Activated T-cell treated with anti-CD3 and anti-CD28 coated beads for 1 hour (primary cell): ENCODE measurements at places on chromosomes 12 and 14.

DNA sequence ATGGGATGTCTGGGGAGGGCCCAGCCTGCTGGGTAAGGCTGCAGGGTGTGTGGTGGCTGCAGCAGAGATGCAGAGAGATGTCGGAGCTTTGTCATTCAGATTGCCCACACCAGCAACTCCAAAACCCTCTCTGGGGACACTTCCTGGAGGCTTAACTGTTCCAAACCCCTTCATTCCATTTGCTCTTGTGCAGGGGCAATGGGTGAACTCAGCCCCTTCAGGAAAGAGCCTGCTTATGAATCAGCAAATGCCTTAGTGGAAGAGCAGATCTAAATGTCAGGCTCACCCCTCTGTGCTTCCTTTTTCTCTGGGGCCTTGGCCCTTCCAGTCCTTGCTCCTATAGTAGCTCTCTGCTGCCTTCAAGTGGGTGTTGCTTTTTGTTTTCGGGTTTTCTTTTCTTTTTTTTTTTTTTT is 36.7 kb upstream of the GPATCH2L start:
- no peak for DNase-seq

DNA sequence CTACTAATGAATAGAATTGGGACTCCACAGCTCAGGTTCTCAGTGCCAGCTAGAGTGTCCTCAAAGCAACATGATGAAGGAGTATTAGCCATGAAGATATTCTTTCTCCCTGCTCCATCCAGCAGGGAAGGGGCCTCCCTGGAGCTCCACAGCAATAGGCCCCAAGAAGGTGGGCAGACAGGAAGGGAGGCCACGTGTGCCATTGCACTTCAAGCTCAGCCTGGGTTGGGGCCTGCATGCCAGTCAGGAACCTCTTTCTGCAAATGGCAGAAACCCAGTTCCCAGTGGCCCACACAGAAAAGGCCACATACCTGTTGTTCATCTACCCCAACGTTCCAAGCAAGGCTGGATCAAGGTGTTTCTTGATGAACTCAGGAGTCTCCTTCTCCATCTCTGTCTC is 357.5 kb upstream of the SFSWAP start:
- no peak for DNase-seq

DNA sequence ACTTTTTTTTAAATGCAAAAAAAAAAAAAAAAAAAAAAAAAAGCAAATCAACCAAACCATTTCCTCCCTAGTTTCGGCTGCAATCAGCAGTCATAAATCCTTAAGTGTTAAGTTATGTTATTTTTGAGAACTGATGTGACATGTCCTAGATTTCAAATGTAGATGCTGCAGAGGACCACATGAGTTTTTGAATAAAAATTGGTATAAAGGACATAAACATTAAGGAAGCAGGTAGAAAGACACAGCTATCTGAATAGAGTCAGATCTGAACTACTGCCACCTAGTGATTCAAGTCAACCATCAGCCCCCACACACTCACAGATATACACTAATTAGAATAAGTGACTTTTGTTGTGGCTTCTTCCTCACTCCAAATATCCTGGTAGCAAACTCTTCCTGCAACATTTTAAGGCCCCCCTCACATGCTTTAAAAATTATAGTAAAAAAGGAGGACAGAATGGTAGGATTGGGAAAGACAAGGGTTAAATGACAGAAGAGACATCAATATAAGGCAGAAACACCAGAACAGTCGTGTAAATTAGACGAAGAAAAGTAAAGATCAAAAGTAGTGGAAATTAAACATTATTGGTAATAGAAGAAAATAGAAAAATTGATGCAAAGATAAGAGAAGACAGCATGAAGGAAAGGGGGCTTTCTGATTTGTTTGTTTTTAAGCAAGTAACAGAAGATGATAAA is 394.5 kb upstream of the ATP2B1 start:
- DNase-seq: no peak

- DNase-seq: no peak
Measured at GRCh38 chr12:70784042-70784668, 136.4 kb downstream of the PTPRR start.

DNA sequence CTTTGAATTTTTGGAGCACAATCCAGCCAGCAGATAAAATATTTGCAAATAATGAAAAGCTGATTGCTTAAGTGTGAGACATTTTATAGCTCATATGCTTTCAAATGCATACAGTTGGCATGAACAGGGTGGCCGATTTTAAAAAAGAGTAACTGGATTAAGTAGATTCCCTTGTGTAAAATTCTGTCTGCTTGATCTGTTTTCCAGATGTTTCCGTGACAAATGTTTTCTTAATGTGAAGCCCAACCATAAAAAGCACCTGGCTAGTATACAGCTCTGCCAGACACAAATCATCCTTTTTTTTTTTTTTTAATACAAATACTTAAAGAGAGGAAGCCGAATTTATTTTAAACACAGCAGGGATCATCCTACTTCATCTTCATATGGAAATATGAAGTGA is 440.7 kb downstream of the CCER1 start:
- no peak for DNase-seq

- no peak for DNase-seq
Measured at GRCh38 chr12:95582230-95583058, 31.2 kb upstream of the USP44 start.

DNA sequence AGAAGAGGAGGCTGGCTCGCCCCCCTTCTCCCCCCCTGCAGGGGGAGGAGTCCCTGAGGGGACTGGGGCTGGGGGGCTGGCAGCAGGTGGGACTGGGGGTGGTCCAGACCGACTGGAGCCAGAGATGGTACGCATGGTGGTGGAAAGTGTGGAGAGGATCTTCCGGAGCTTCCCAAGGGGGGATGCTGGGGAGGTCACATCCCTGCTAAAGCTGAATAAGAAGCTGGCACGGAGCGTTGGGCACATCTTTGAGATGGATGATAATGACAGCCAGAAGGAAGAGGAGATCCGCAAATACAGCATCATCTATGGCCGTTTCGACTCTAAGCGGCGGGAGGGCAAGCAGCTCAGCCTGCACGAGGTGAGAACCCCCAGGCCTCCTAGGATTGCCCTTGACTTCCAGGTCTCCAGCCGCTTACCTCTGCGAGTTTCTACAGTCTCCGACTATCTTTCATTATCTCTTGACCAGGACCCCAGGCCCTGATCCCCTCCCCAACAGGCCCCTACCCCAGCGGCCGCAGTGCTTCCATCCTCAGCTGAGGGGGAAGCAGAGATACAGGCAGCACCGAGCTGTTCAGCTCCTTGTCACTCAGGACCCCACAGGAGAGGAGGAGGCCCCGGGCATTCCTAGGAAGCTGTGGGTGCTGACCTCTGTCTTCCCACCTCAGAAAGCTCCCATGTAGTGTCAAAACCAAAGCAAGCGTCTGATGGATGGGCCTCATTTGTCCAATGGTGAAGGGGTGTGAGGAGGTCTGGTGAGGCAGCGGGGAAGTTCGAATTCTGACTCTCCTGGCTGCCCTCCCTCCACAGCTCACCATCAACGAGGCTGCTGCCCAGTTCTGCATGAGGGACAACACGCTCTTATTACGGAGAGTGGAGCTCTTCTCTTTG is 3.0 kb downstream of the NAB2 start:
- no peak for DNase-seq

- no peak for DNase-seq
Measured at GRCh38 chr12:45235087-45236025, 19.5 kb downstream of the ANO6 start.

DNA sequence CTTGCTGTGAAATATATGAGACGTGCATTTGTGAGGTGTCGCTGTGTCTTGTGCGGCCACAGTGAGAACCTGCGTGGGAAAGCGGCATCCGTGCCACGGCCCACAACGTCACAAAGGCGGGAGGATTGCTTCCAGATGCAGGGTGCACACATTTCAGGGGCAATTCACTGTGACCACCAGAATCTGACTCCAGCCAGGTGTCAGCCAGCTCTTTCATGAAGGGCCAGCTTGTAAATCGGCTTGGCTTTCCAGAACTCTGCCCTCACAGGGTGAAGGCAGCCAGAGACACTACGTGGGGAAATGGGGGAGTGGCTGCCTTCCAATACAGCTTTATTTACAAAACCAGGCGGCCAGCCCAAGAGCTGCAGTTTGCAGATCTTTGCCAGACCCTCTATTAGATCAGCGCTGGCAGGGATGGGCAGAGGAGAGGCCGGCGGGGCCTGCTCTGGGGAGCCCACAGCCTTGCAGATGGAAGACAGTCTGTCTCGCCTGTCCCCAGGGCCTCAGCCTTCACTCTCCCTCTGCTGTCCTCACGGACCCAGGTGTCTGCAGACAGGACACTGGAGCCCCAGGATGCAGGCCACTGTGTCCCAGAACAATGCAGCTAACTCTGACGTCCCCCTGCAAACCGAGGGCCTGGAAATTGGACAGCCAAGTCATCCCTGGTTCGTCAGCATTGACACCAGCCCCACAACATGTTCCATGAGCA is 53.5 kb downstream of the ADGRD1 start:
- DNase-seq: no peak

GRCh38 chr14:23727566-23728335 is 91.6 kb downstream of the DHRS2 start:
- DNase-seq: no peak

DNA sequence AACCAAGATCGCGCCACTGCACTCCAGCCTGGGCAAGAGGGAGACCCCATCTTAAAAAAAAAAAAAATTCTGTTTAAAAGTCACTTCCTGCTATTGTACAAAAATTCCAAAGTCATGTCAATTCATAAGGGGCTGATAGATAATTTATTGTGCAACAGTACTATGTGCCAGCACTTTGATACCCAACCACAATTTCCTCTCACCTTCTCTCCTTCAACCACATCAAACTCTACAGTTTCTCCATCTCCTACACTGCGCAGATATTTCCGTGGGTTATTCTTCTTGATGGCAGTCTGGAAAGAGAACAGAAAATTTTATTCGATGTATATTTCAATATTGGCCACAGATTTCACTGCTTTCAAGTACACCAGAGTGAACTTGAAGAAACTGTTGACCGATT is 7.6 kb downstream of the YBX3 start:
- DNase-seq: no peak

DNA sequence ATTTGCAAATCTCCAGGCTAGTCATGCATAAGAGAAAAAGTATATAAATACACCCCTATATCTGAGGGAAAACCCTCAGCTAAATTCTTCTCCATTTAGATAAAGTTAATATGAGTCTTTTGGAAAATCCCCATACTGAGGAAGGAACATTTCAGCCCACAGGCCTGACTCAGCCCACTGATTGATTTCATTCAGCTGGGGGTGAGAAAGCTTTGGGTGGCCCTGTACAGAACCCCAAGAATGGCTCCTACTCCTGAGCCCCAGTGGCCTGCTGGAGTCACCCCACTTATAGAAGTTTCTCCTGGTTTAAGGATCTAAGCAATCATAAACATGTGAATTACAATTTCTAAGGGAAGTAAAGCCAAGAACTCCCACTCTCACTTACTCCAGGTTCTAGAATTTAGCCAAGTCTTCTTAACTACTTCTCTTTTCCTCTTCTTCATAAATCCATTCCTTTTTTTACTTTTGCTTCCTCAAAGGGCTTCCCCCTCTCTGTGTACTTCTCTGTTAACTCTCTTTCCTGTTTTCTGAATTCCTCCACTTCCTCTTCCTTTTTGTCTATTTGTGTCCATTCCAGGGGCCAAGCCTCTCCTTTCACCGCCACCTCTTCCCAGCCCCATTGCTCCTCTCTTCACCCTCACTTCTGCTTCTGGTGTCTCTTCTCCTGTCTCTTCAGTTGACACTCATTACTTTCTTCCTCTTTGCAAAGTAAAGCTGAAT is 21.0 kb downstream of the RTN1 start:
- no peak for DNase-seq

DNA sequence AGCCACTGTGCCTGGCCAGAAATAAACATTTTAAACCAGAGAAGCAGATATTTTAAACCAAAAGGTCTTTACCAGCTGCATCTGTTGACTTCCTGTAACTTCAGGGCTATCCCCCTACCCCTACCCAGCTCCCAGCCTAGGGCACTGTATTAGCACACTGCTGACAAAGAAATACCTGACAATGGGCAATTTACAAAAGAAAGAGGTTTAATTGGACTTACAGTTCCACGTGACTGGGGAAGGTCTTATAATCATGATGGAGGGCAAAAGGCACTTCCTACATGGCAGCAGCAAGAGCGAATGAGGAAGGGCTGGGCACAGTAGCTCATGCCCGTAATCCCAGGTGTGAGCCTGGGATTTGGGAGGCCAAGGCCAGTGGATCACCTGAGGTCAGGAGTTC is 26.0 kb downstream of the GEMIN2 start:
- no peak for DNase-seq

DNA sequence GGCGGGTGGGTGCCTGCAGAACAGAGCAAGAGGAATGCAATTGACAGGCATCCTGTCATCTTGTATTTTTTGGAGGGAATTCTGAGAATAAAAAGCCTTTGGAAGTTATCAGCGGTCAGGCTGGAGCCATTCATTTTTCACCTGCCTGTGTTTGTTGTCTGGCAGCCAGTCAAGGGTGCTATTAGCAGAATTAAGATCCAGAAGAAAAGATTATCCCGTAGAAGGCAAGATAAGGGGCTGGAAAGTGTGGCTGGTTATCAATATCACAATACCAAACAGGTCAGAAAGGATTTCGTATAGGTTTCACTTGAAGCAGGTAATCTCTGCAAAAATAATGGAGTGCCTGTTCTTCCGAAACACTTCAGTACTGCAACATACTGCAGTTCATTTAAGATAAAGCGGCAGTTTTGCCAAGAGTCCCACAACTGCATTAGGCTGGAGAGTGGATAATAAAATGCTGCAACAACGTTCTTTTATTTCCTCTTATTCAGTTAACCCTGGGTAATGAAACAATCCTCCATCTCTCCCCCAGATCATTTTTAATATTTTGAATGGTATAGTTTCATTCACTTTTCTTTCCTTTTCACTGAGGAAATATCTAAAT is 171.2 kb upstream of the CDKN3 start:
- DNase-seq: no peak

DNA sequence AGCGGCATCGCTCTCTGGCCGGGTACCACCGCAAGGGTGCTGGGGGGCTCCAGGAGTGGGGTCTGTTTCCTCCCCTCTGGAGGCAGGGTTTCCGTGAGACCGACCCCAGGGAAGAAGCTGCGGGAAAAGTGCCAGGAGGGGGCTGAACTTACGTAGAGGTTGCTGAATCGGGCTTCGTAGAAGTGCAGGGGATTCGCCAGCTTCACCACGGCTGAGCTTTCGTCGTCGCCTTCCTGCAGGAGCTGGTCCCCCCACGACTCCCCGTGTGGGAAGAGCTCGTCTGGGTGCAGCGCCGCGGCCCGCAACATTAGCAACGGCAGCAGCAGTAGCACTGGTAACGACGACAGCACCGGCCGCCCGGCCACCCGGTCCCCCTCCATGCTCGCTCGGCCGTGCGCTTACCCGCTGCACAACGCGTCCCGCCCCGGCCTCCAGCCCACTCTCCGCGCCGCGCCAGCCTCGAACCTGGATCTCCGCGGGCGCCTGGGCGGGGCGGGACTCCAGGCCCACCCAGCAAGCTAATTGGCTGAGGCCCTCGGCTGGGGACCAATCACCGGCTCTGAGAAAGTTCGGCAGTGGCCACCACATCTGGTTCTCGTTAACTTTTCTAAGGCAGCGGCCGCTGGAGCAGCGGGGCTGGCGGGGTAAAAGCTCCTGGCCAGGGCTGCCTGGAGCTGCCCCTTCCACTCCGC is at the start of gene NID2:
Gene NID2, minus strand, starts transcription at position 445 of the 692 bp plus-strand sequence. Its CDS starts 65 bp downstream, at position 380.
- no peak for DNase-seq

DNA sequence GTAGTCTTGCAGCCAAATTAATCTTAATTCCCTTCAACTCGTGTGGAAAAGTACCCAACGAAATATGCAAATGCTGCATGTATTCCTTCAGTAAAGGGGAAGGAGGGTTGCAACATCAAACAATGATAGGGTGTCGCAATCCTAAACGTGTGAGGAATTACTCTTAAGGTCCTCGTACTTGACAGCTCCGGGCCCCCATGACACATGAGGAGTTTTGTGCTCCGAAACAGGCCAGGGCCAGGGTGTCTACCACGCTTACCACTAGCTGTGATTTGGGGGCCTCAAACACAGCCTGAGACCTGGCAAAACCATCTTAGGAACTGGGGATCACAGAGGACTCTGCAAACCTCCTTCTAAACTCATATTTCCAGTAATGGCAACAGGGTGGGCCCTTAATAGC is 20.4 kb downstream of the FOS start:
- no peak for DNase-seq
